RKO (cell line): ENCODE measurements at places on chromosomes 13 and 19.

DNA sequence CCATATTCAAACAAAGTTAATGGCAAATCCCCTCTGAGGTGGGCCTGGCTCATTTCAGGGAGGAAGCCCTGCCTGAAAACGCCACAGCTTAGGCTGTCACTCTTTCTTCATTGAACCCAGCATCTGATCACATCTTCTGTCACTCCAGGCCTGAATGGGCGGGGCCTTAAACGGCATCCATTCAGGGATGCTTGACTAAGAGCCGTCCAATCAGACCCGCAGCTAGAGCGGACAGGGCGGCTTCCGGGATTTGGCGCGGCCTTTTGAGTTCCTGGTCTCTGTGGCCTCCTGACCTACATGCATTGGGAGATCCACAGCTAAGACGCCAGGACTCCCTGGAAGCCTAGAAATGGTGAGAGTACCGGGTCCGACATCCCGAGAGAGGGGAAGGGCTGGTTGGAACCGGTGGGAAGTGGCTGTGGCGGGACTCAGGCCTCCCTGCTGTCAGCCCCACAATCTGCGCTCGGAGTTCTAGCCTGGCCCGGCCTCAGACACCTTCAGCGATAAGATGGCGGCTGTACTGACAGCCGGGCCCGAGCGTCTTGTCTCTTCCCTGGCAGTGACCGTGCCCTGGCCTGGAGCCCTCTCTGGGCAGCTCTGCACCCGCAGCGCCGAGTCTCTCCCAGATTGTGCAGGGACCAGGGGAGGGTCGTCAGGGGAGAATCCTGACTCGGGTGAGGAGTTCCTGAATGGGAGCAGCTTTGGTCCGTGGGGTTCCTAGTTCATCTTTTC is at the start of gene ZNF723:
TSS of gene ZNF723 (plus strand) at position 261 of the 732 bp plus-strand sequence. CDS start at position 350, 89 bp downstream.
- no peak for DNase-seq

GRCh38 chr13:104766319-104766718 is 1700.1 kb upstream of the SLC10A2 start:
- no peak for DNase-seq

GRCh38 chr19:29705706-29706105 is 9.4 kb downstream of the C19orf12 start:
- no peak for DNase-seq

- DNase-seq: peak; percentile 22
These were observed 175.2 kb downstream of the TDRD3 start for GRCh38 chr13:60572003-60572798.

DNA sequence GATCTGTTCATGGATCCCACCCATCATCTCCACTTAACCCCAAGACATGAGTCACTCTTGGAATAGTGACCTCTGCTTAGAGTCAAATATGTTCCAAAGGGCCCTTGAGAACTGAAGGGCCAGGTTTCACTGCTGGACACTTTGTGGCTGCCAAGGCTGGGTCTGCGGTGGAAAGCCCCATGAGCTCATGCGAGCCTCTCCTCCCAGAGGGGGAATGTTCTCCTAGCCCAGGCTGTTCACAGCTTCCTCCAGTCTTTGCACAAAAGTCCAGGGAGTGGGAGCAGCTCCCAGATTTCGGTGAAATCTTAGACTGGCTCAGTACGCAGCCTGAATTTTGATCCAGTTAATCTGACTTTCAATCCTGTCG is 732 bp upstream of the DCLK1 start:
- DNase-seq: no peak

GRCh38 chr13:102291587-102292218 is 110.1 kb downstream of the FGF14 start:
- DNase-seq: peak; percentile 5

- peak; percentile 45 for DNase-seq
These were observed 122.6 kb upstream of the SLC10A2 start for GRCh38 chr13:103188713-103189326.

GRCh38 chr13:111359237-111359915 is 38.9 kb downstream of the TEX29 start:
- DNase-seq: peak; percentile 11

DNA sequence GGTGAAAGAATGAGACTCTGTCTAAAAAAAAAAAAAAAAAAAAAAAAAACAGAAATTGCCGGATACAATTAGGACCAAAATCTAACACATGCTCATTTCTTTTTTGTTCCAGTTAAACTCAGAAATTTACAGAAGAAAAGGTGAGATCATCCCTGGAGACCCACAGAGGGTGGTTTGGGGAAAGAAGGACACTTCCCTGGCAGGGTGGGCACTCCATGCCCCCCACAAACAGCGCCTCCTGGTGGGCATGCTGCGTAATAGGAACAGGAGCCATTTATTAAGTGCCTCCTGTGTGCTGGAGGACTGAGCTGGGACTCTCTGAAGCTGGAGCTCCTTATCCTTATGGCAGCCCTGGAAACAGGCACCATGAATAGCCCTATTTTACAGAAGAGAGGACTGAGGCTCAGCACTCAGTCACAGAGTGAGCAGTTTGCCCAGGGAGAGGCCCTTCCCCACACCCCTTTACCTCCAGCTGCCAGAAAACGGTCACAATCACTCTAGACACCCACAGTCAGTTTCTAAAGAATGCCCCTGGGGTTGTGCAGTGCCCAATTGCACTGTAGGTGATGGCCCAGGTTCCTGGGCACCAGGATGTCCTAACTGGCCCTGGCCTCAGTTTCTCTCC is 10.1 kb downstream of the C19orf38 start:
- DNase-seq: no peak

GRCh38 chr19:56272161-56272798 is at the start of gene EDDM13:
Gene EDDM13 (plus strand): TSS chr19:56272748. CDS start chr19:56272835, 87 bp downstream.
- DNase-seq: no peak

GRCh38 chr13:47869776-47870175 is 131.3 kb downstream of the SUCLA2 start:
- DNase-seq: peak; percentile 63
